SK-N-SH (cell line): ENCODE measurements at places on chromosomes 12 and 14.

DNA sequence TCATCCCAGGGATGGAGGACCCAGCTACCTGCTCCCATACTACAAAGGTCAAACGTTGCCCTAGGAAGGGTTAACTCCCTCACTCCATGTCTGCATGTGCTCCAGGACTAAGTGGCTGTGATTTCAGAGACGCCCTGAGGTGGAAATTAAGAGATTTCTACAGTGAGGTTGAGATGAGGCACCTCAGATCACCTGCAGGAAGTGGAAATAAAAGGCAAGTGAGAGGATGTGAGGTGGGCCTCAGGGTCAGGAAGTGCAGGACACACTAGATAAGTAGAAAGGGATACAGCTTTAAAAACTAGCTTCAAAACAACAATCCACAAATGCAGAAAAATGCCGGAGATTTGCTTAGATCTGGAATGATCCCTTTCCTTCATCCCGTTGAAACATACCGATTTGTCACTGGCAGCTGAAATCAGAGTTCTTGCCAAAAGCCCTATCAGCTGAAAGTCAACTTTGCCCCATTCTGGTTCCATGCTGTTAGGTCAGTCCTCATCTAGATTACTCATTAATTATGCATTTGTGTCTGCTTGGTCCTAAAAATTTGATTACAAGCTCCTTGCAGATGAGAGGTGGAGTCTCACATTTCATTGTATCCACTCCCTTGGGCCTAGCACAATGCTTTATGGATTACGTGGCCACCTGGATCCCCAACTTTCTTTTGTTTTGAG lies 6.6 kb downstream of the PLBD1 start:
- no peak for DNase-seq

DNA sequence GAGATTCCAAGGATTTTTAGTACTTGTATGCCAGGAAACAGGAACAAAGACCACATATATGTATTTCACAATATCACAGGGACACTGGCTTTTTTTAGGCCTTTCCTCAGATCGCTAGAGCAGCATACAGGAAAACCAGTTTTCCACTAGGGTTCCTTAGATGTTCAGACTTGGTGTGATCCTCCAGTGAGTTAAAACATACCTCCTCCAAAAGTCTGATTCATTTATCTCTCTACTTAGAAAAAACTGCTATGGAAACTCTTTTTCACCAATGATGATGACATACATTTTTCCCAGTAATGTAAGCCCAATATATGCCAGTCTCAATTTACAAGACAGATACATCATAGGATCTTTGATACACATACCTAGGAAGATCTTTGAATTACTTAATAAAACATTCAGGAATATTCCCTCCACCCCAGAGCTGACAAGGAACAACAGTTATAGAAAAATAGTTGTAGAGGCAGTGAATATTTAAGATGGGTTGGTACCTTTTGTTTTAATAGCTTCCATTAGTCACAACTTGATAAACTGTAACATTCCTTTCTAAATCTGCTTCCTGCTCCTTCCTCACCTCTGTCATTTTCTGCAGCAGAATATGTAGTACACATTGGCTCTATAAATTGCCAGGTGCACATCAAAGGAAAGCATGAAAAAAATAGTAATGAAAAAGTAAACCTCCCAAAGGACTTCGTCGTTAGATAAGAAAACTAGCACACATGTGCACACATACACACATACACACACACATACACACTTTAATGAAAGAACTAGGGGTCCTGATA lies 27.5 kb downstream of the BCAT1 start:
- no peak for DNase-seq

DNA sequence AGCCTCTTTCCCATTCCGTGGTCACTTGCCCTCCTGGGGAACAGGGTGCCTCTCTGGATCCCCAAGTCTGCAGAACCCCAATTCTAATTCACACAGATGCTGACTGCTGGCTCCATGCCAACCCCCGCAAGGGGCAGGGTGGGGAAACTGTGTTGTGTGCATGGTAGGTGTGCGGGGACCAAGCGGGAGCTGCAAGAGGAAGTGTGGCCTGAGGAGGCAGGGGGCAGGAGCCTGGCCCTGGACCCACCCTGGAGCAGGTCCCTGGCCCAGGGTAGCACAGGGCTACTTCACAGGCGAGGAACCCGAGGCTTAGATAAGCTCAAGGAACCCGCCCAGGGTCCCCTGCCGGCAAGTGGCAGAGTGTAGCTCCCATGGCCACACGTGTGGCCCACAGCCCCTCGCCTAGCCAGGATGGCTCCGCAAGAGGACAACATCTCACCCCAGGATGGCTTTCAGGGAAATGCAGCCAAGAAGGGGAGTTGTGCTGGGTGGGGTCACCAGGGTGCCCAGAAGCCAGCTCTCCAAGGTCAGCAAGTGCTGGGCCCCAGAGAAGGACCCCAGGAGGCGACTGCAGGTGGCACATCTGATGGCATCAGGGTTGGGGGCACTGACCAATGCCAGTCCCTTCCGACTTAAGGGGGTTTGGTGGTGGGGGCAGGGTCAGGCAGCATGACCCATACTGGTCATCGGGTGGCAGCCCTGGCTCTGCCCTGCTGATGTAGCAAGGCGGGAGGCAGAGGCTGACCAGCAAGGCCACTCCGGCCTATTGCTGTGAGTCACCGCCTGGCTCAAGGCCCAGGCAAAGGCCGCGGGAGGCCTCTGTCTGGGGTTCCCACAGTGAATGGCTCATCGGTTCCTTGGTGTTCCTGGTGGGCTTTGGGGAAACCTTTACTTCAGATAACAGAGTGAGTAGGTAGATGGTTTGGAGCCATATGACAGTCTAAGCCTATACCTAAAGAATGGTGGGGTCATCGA lies 37.3 kb upstream of the EML1 start:
- DNase-seq = no peak

GRCh38 chr12:122190842-122191668 lies 8.1 kb downstream of the LRRC43 start:
- DNase-seq = peak; percentile 87

- peak; percentile 54 for DNase-seq
Observed at GRCh38 chr14:106842687-106843086, 1316.3 kb downstream of the TMEM121 start.

DNA sequence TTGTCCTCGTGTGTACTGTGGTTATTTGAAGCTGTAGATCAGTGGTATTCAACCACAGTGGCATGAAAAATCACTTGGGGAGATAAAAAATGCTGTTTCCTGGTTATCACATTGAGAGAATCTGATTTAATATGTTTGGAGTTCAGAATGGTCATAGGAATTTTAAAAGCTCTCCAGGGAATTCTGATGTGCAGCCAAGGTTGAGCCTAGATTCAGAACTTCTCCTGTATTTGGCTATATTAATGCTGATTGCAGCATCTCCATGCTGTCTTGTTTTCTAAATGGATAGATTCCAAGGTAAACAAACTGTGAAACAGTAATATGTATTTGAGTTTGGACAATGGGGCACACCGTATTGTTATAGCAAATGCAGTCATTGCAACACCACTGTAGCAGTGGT lies 982.2 kb upstream of the FBXO33 start:
- DNase-seq = no peak

DNA sequence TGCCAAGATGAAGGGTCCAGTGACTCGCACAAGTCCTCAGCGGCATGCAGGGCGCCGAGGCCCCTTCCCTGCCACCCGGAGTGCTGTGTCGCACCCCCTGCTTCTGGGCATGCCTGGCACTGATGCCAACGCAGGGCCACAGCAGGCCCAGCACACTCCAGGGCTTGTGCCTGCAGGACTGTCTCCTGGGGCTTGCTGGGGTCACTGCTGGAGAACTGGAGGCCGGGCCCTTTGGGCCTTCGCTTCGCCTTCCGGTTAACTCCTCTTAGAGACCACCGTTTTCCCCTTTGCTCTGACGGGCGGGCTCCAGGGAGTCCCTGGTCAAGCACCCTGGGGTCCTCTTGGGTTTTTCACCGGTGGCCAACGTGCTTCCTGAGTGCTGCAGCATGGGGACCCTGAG lies 79.6 kb downstream of the WDR20 start:
- no peak for DNase-seq

GRCh38 chr14:104249089-104249488 lies 110.7 kb downstream of the KIF26A start:
- no peak for DNase-seq

GRCh38 chr14:99040711-99041110 lies 231.3 kb downstream of the BCL11B start:
- no peak for DNase-seq

DNA sequence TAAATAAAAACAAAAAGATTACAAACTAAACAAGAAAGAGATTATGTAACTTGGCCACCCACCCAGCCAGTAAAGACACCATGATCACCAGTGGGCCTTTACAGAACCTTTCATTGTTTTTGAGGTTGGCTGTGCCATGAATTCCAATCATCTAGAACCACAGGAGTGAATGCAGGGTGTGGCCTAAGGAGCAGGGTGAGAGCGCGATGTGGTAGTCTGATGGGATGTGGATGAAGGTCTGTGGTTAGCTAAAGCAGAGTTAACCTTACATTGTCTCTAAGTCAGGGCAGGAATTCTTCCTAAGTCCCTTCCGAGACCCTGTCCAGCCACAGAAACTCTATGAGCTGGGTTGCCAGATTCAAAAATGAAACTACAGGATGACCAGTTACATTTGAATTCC lies 54.0 kb upstream of the CDKN3 start:
- DNase-seq = no peak

GRCh38 chr14:73896521-73896920 lies 9.9 kb downstream of the ZNF410 start:
- DNase-seq = no peak

GRCh38 chr12:271161-271560 lies 8.5 kb upstream of the SLC6A13 start:
- DNase-seq = no peak

DNA sequence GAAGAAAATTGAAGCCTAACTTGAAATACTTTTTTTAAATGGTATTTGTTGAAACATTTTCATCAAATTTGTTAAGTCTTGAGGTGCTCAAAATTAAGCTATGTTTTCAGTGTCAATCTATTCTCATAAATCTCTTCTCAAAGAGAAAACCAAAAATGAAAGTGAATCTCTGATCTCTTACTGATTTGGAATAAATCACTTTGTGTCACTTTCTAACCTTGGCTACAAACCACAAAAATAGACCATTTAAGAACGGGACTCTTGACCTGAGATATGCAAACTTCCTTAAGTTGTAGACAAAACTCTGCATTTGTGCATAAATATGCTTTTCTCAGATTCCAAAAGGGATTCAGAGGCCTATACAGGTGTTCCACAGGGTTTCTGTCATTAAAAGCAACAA lies 192.9 kb downstream of the SEC23A start:
- no peak for DNase-seq

- DNase-seq = no peak
Observed at GRCh38 chr12:56034586-56035332, 7.0 kb upstream of the RPS26 start.

GRCh38 chr14:32603992-32604565 lies 275.0 kb downstream of the AKAP6 start:
- no peak for DNase-seq
